ENCODE measurements at places on chromosomes 3 and 15.

- DNase-seq, result no peak
These were observed 71.8 kb upstream of the GATM start for GRCh38 chr15:45449916-45450867.

DNA sequence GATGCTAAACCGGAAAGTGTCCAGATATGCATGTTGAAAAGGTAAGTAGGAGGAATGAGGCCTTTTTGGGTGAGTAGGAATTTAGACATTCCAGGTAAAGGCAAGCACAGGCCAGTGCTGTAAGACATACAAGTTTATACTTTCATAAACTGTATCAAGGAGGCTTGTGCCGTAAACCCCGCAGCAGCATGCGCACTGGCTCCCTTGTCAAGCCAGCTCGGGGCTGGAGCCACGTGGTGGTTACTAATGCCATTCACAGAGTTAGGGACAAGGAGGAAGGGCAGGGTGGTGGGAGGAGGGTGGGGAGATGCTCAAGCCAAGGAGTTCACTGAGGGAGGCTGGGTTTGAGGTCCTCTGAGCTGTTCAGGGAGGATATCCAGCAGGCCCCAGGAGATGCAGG lies 35.8 kb downstream of the PLD1 start:
- DNase-seq, result no peak

DNA sequence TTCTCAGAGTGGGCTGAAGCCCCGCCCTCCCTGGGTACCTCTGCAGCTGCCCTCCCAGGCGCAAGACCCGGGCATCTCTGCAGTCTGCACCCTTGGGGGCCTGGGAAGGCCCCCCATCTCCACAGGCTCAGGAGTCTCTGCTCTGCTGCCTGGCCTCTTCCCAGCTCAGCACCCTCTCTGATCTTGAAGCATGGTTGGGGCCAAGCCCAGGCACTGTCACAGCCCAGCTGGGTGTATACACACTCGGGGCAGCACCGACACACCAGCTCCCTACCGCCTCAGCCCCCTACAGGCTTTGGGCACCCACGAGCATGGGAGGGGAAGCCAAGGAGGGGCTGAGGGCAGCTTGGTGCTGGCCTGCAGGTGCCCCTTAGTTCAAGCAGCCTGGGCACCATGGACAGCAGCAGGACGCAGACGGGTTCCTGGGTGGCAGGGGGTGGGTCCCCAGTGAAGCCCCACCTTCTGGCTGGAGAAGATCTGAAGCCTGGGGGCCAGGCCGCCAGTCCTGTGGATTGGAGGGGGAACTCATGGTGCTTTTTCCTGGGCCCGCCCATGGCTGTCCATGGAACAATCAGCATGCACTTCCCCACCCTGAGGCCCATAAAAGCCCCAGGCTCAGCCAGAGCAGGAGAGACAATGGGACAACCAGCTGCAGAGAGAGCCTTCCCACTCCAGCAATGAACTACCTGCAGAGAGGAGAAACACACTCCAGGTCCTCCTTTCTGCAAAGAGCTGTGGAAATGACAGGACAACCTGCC lies 170.6 kb downstream of the TJP1 start:
- DNase-seq, result no peak

- no peak for DNase-seq
These were observed 930.2 kb upstream of the ALCAM start for GRCh38 chr3:104436506-104436905.

- no peak for DNase-seq
These were observed 92.4 kb downstream of the NAALADL2 start for GRCh38 chr3:174951498-174952005.

DNA sequence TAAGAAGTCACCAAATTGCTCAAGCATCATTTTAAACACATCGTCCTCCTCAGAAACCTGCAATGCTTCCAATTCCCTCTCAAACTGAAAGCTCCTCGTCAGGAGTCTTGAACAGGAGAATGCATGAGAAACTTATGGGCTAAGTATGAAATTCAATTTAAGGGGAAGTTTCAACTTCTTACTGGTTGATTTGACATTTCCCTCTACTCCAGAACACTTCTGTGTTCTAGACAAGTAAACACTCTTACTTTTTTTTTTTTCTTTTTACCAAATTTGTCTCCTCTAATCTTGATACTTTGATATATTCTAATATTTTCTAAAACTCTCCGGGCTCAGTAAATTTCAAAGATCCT lies 181.7 kb downstream of the RSL24D1 start:
- DNase-seq, result no peak

DNA sequence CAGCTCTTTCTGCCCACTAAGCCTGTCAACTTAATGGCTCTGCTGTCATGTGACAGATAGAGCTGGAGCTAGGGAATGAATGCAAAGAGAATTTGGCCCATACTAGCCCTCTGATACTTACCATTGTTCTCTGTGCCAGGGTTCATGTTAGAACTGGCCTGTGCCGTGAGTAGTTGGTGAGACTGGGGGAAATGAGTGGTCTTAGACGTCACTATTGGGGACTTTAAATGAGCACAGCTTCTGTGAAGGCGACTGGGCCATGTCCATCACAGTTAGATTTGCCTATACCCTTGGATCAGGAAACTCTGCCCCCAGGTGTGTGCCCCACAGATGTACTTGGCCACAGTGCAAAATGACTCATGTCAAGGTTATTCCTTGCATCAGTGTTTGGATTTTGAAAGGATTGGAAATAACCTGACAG lies 124.9 kb downstream of the PTPRG start:
- no peak for DNase-seq

GRCh38 chr15:99409560-99409959 lies 156.2 kb upstream of the MEF2A start:
- no peak for DNase-seq

- no peak for DNase-seq
These were observed 132.3 kb downstream of the SUCLG2 start for GRCh38 chr3:67522081-67522480.

DNA sequence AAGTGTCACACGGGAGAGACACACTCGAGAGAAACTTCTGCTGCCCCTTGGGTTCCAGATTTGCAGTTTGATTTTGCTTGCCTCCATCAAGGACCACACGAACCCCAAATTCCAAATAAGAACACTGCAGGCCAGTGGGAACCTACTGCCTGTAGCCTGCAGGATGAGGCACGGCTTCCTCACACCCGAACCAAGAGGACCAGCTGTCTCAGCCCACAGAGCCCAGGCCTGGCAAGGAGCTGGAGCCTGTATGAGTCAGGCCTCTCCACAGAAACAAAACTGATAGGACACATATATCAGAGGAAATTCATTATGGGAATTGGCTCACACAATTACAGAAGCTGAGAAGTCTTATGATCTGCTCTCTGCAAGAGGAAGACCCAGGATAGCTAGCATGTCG lies 188.1 kb upstream of the NSMCE3 start:
- DNase-seq, result no peak

GRCh38 chr15:72242775-72243370 lies 11.9 kb upstream of the PKM start:
- DNase-seq, result no peak

GRCh38 chr3:48440590-48440958 lies 517 bp downstream of the TMA7 start:
- DNase-seq, result no peak

DNA sequence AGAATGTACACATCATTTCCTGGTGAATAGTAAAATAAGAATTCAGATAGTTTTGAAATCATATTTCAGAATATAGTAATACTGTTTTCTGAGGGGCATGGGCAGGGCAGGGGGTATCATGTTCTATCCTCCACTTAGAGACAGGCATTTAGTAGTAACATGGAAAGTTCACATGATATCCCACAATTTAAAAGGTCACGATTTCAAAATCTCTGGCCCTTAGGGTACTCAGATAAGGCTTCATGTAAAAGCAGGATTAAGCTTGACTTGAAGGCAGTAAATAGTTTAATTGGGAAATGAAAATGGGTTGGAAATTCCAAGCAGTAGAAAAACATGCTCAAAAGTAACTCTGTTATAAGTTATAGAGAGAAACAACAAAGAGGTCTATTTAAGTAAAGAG lies 353.2 kb upstream of the AGTR1 start:
- no peak for DNase-seq

DNA sequence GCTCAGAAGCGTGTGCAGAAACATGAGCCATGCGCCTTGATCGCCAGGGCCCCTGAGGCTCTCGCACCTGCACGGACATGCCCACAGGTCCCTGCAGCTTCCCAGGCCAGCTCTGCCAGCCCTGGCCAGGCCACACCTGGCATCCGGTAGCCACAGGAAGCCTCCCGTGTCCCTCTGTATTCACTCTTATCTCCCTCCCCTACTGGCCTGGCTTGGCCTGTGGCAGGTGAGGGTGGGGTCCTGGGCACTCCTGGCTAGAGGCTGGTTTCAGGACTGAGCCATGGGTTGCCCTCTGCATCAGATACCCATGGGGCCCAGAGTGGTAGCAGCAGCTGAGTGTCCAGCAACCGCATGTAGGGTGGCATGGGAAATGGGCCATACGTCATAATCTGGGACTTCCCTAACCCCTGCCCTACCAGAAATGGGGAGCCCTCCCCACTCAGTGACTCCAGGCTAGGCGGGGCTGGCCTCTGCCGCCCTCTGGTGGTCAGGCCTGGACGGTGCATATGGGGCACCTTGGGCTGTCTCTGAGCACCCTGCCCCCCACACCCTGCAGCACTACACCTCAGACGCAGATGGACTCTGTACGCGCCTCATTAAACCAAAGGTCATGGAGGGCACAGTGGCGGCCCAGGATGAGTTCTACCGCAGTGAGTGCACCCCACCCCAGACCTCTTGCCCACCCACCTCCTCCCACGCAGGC lies 12.6 kb upstream of the LMAN1L start:
- peak; percentile 95 for DNase-seq

DNA sequence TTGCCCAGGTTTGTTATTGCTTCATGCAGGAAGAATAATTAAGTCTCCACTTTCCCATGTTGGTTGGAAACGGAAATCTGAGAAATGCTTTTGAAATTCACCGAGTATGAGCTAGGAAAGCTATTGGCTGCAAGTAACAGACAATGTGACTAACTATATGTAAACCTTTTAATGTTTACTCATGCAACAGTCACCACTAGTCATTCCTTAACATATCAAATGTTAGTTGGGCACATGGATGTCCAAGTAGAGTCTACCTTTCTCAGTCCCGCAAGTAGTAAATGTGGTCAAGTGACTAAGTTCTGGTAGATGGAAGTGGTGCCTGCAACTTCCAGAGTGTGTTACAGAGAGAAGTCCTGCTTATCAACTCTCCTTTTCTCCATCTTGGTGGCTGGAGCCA lies 52.5 kb downstream of the KLF15 start:
- DNase-seq, result no peak

- DNase-seq, result no peak
These were observed 30.7 kb upstream of the SIAH2 start for GRCh38 chr3:150793641-150794040.

DNA sequence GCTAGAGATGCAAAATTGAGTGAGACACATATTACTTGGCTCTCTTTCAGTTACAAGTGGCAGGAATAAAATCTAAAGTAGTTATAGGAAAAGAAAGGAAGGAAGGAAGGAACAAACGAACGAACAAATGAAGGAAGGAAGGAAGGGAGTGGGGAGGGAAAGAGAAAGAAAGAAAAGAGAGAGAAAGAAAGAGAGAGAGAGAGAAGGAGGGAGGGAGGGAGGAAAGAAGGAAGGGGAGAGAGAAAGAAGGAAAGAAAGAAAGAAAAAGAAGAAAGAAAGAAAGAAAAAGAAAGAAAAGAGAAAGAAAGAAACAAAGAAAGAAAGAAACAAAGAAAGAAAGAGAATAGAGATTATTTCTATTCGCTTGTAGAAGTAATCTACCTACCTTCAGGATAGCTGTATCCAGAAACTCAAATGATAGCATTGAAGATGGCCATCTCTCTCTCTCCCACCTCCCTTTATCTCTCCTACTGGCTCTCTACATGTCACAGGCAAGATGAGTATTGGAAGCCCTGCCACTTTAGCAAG lies 229.7 kb upstream of the TLE3 start:
- DNase-seq, result no peak

- DNase-seq, result no peak
These were observed 7.1 kb upstream of the DVL3 start for GRCh38 chr3:184148076-184148475.

DNA sequence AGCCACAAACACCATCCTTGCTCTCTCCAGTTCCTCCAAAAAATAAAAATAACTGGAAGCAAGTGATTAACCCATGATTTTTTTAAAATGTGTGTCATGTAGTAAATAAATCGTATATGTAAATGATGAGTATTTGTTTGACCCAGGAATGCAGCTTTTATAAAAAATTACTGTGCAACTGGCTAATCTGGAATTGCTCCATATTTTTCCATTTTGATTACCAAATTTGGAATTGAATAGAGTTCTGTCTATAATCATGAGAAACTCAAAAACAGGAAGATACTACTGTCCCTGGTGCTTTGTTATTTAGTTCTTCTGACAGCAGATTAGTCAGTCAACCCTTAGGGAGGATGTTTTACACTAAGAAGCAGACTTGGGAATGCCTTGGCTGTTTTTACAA lies 116.2 kb downstream of the CCNL1 start:
- no peak for DNase-seq

- DNase-seq, result no peak
These were observed 526.8 kb upstream of the CCDC54 start for GRCh38 chr3:106850437-106850836.

DNA sequence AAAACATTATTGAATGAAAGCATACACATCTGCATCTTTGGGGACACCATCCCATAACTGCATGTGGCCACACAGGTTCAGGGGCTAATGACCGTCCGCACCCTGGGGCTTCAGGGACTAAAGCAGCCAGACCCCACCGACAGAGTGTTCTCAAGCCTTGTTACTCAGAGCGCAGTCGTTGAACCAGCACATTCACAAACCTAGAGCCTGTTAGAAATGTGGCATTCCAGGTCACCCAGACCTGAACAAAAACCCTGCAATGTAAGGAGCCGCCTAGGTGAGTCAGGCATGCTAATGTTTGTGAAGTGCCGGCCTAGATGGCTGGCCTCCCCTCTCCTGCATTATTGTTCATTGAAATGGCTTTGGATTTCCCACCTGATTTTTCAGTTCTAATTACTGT lies 52.3 kb upstream of the HACD2 start:
- DNase-seq, result no peak

- DNase-seq, result no peak
These were observed 353.0 kb downstream of the ROBO1 start for GRCh38 chr3:79414806-79415205.

DNA sequence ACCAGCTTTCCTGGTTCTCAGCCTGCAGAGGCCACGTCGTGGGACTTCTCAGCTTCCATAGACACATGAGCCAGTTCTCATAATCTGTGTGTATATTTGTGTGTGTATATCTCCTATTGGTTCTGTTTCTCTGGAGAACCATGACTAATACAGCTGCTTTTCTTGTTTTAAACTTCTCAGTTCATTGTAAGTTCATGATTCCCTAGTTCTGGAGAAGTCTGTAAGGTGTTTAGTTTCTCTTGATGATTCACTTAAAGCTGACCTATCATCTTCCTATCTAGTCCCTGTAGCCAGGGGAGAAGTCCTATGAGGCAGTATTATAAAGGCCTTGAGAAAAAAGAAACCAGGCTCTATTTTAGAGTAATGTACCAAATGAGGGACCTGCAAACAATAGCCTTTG lies 147.7 kb downstream of the RYR3 start:
- no peak for DNase-seq

- DNase-seq, result no peak
These were observed 52.4 kb upstream of the CMTM8 start for GRCh38 chr3:32186097-32186496.
